GM18507 (cell line): ENCODE measurements at places on chromosomes 4 and X.

DNA sequence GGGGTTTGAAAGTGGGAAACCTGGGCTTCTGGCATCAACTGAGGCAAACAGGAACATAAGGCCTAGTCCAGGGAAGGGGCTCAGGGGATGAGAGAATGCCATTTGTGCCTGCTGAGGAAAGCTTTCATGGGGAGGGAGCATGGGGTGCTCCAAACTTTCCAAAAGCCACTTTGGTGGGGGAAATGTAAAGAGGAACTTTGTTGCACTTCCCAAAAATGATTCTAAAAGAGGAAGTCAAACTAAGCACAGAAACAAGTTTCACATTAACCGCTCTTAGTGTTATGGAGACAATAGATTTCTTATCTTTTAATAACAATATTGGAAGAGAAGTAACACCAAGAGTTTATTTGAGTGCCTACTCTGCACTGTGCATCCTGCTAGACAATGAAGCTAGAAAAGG, 32.3 kb downstream of the GAB3 start:
- DNase-seq: no peak

DNA sequence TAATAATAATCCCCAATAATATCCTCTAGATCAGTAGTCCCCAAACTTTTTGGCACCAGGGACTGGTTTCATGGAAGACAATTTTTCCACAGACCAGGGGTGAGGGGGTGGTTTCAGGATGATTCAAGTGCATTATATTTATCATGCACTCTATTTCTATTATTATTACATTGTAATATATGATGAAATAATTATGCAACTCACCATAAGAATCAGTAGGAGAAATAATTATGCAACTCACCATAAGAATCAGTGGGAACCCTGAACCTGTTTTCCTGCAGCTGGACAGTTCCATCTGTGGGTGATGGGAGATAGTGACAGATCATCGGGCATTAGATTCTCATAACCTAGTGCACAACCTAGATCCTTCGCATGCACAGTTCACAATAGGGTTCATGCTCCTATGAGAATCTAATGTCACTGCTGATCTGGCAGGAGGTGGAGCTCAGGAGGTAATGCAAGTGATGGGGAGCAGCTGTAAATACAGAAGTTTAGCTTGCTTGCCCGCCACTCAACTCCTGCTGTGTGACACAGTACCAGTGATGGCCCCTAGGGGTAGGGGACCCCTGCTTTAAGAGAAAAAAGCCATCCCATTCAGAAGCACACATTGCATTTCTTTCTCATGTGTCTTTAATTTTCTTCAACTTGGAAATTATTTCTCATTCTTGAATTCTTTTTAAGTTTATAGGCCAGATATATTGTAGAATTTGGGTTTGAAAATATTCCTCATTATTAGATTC, 16.0 kb upstream of the SH3RF1 start:
- no peak for DNase-seq

DNA sequence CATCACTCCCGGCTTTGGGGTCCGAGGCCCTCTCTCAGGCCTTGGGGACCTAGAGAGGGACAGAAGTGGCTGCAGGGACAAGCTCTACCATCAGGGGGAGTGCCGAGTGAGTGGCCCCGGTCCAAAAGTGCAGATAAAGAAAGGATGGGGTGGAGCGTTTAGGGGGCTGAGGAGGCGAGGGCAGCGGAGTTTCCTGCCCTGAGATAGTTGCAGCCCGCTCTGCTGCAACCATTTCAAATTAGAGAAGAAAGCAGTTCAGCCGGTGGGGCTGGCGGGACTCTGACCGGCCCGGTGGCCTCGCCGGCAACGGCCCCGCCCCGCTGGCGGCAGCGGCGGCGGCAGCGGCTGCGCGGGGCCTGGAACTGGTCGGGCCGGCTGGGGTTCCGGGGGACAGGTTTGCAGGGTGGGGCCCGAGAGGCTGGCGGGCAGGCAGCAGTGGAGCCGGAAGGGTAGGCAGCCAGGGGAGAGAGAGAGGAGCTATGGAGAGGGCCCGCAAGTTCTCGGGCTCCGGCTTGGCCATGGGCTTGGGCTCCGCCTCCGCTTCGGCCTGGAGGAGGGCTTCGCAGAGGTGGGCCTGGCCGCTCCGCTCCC, 7.6 kb downstream of the DLG3 start:
- no peak for DNase-seq

GRCh38 chr4:82642331-82642730, 80.5 kb upstream of the TMEM150C start:
- no peak for DNase-seq

- DNase-seq: no peak
Measured at GRCh38 chr4:115215935-115216334, 102.5 kb upstream of the NDST4 start.

DNA sequence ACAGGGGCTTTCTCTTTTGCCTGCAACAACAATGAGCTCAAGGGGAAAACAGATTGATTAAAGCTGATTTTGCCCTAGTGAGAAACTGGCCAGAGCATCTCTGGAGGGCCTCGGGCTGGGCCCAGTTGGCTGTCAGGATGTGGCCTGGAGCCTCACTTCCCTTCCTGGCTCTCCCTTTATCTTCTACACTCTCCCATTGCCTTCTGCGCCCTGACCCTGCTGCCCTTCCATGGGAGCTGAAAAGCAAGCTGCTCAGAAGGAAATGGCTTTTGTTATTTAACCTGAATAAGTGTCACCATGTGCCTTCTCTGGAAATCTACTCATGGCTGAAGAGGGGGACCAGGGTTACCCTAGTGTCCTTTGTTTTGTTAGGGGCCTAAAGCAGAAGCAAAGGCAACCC, 43.8 kb downstream of the NHSL2 start:
- no peak for DNase-seq

DNA sequence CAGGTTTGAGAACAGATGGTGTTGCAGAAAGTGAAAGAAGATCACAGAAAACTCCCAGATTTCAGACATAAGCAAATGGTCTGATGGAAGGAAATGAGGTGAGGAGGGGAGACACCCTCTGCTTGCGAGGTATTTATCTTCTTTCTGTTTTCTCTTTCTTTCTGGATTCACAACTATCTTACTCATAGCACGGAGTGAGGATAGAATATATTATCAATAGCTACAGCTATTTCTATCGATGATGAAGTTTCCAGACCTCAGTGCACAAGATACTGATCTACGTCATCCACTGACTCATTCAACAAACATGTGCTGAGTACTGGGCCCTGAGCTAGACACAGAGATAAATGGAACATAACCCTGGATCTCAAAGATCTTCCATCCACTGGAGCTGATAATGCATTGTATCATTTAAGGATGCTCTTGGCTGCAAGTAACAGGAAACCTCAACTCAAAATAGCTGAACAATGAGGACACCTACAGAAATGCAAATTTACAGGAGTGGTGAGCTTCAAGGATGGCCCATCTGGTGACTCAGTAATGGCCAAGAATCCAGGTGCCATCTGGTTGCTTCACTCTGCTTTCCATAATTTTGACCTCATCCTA, 21.2 kb downstream of the SLC2A9 start:
- DNase-seq: no peak

DNA sequence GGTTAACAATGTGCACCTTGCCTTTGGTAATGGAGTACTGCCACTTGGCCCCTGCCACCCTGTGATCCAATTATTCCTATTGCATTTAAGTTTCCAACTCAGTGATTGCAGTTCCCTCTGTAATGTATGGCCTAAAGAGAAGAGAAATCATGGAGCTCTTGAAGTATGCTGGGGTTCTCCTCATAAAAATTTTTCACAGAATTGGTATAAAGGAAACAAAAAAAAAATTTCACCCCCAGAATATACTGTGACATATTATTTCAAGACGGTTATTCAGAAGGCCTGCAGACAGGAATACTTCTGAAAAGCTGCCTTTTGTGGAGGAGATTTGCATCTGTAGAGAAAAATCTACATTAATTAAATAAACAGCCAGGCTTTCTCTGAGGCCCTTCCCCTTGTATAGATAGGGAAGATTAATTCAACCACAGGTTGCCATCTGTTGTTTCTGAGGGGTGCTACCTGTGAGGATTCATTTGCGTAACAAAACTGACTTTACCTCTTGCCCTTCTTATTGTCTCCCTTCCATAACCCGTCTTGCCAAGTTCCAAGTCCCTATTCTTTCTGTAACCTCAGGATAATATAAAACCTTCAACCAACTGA, 94.8 kb upstream of the LANCL3 start:
- DNase-seq: no peak

DNA sequence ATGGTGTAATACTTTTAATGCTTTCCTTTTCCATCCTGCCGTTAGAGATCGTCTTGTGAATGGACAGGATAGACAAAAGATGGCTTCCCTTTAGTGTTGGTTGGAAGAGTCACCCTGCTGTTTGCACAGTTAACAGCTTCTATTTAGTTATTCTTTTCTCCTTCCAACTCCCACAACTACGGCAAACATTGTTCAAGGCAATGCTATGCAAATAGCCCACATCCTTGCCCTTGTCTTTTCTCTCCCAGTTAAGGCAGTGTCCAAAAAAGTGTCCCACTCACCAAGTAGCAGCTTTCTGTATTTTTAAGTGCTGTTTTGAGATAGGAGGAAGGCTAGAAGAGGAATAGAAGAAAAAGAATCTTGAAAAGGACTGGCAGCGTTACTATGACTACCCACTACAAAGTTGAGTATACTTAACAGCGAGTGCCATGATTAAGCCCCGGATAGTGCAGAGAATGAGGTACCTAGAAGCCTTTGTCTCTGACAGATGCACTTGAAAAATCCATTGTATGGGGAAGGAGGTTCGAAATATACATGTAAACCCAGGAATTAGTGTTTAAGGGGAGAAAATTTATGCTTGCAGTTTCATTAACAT, 12.1 kb upstream of the RUFY3 start:
- DNase-seq: no peak

- DNase-seq: no peak
Measured at GRCh38 chrX:19152762-19153161, 30.5 kb upstream of the ADGRG2 start.

DNA sequence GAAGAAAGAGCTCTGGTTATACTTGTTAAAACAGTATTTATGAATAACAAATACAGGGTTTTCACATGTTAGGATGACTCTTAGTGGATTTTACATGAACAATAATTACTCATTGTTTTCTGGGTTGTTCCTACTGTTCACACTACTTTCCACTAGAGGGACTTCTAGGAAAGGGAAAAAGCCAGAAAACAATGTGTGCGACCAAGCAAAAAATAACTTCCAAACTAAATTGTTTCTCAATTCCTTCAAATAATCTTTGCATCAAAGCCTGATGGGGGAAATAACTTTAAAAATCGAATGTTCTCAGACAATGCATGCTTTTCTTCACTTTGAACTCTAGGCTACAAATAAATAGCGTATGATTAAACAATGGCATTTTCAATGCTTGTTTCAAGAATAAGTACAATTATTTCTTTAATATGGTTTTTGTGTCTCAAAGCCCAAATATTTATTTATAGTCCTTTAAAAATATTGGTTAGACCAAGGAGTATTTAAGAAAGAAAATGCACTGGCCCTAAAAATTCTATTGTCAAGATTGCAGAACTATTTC, 72.1 kb upstream of the ETNPPL start:
- no peak for DNase-seq

GRCh38 chr4:106421441-106422296, 53.1 kb upstream of the GIMD1 start:
- no peak for DNase-seq

DNA sequence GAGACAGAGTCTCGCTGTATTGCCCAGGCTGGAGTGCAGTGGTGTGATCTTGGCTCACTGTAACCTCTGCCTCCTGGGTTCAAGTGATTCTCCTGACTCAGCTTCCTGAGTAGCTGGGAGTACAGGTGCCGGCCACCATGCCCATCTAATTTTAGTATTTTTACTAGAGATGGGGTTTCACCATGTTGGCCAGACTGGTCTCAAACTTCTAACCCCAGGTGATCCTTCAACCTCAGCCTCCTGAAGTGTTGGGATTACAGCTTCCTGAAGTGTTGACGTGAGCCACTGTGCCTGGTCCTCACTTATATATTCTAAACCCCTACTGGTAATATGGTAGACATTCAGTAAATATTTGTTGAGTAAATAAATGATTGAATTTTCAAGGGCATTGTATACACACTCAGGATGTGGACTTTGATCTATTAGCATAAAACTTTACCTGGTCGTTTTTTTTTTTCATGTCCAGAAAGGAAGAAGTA, 33.0 kb downstream of the MTHFD2L start:
- DNase-seq: no peak

GRCh38 chr4:150176547-150176946, 98.3 kb downstream of the DCLK2 start:
- no peak for DNase-seq

- DNase-seq: no peak
Measured at GRCh38 chr4:22850630-22851029, 157.9 kb downstream of the GBA3 start.

DNA sequence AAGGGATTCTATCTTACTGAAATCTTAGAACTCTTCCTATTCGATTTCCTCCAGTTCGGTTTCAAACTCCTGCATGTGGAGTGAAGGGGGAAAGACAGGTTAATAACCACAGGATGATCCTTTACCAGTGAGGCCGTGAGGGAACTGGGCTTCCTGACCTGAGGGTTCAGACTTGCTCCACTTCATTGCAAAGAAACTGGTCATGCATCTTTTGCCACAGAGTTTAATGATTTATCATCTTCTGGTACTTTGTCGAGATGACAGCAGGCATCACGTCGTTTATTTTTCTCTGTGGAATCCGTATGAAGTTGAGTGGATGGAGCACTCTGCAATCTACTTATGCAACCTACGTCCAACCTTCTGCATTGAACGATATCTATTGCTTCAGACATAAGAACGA, 145.9 kb upstream of the NLGN4X start:
- no peak for DNase-seq

GRCh38 chr4:6324999-6325787, 55.5 kb downstream of the WFS1 start:
- no peak for DNase-seq

DNA sequence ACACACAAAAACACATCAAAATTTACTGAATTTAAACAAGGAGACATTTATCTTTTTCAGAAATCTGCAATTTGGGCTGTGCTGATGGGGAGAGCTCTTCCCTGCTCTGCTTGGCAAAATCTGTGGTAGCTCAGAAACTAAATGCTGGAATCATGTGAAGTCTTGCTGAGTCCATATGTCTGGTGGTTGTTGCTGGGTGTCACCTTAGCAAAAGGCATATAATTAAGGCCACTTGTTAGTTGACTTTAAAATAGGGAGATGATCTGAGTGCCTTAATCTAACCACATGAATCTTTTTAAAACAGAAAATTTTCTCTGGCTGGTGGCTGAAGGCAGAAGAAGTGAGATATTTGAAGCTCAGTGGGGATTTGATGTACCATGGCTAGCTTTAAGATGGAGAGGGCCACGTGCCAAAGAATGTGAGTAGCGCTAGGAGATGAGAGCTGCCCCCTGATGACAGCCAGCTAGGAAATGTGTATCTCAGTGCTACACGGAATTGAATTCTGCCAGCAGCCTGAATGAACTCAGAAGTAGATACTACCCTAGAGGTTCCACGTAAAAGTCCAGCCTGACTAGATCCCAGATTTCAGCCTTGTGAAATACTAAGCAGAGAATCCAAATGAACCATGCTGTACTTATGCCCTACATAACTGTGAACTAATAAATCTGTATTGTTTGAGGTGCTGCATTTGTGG, 7.6 kb upstream of the GUF1 start:
- no peak for DNase-seq

DNA sequence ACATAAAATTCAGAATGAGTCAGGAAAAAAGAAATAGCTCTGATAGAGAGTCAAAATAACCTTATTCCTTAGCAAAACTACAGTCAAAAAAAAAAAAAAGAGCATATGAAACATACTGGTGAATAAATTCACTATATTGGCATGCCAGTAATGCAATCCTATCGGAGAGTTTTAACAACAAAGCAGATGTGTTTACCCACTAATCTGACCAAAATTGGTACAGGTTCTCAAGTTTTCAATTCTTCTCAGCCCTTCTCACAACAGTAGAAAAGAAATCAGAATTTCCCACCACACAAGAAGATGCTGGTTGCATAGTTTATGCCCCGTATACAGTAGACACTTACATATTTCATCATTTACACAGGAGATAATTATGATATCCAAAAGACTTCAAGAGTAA, 59.4 kb downstream of the LCORL start:
- no peak for DNase-seq
